SK-N-MC (cell line): ENCODE measurements at places on chromosomes 2 and 18.

GRCh38 chr2:2184549-2185249 is 146.4 kb downstream of the MYT1L start:
- no peak for DNase-seq

DNA sequence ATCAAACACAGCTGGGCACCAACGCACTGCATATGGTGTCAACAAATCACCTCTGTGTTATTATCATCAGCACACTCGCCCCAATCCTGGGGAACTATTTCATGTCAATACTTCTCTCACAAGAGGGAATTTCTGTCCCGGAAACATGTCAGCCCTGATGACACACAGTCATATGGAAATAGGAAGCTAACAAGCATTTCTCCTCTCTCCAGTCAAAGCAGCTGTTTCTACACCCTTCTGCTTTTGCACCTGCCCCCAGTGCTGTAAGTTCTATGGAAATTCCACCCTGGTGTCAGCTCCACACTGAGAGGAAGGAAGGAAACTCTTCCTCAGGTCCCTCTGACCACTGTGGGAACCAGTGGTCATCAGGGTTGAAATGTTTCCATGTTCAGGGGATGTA is 447.6 kb upstream of the ID2 start:
- no peak for DNase-seq

DNA sequence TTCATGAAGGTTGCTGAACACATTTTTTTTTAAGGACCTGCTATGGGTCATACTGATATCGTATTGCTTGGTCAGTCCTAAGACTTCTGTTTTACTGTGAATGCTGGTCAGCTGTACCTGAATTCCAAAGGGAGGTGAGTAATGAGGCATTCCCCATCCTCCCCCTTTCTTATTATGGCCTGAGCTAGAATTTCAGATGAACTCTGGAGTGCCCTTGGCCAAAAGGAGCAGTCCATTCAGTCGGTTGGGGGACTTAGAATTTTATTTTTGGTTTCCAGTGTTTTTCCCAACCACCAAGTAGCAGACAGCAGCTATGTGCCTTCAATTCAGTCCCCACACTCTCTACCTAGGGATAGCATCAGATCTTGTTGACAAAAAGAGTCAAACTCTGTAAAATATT is 26.9 kb upstream of the PDCL3 start:
- no peak for DNase-seq

GRCh38 chr18:12313530-12314245 is 5.6 kb downstream of the TUBB6 start:
- DNase-seq, result no peak

- DNase-seq, result no peak
Observed at GRCh38 chr2:25030702-25031101, 11.2 kb upstream of the EFR3B start.

- DNase-seq, result no peak
Observed at GRCh38 chr2:233449921-233450863, 95.9 kb downstream of the DGKD start.

GRCh38 chr2:11559786-11560155 is 25.9 kb downstream of the GREB1 start:
- DNase-seq, result no peak

DNA sequence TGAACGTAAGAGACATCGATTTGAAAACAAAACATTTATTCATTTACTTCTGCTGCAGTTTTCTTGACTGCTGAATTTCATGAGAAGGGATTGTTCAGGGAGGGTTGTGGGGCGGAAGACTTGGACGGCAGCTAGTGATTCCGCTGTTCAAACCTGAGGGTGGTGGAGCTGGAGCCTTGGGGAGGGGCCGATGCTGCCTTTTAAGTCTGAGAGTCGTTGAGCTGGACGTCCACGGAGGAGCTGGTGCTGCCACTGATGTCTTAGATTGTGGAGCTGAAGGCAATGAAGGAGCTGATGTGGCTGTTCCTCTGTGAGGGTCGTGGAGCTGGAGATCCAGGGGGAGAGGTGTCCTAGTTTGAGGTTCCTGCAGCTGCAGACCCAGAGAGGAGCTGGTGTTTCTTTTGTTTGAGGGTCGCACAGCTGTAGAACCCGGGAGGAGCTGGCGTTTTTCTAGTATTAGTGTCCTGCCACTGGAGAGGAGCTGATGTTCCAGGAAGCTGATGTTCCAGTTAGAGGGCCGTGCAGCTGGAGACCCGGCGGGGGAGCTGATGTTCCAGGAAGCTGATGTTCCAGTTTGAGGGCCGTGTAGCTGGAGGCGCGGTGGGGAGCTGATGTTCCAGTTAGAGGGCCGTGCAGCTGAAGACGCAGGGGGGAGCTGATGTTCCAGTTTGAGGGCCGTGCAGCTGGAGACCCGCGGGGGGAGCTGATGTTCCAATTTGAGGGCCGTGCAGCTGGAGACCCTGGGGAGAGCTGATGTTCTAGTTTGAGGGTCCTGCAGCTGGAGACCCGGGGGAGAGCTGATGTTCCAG is 150.9 kb downstream of the RTP5 start:
- peak; percentile 18 for DNase-seq
